ENCODE measurements at places on chromosomes 6 and 20. TPM values are rescaled to one million over a fixed set of nuclear protein-coding genes. Genes with fewer than 3 reads are reported as not detected.

The POPDC3 gene
- total RNA-seq, result 5.0 TPM

The SLC22A7 gene
- not detected for total RNA-seq

The ZFAND3 gene
- 32.6 TPM for total RNA-seq

The GPR6 gene
- total RNA-seq, result not detected
